ENCODE measurements at places on chromosomes 1 and 21.

DNA sequence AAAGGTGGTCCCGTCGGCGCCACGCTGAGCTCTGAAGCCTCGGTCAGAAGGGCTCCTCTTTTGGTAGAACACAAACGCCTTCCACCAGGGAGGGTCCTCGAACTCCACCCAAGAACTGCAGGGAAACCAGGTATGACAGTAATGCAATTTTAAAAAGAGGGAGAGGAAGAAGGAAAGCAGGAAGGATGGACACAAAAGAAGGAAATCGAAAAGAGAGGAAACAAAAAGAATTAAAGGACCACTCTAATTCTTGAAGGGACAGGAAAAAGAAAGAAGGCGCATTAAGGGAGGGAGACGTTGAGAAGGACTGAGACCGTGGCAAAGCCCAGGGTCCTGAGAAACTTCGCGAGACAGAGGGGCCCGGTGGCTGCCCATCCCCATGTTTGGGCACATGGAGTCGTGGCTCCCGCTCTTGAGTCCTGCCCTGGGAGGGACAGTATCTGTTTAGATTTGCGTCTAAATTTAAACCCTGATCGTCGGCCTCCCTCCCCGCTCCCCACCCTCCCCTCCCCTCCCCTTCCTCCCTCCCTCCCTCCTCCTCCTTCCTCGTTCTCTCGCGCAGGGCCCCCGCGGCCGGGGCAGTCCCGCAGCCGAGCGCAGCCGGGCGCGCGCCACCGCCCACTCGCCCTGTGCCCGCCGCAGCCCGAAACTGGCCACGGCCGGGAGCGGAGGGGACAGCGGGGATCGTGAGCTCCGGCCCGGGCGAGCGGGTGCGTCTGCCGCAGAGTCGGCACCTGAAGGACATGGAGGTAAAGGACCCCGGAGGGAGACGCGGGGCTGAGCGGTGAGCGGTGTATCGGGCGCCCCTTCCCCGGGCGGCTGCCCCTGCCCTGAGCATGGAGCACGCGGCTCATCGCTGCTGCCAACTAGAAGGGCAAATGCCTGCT, at the start of gene RCSD1:
Gene RCSD1 (plus strand): TSS at position 552 of the 887 bp plus-strand sequence. CDS start 192 bp downstream, at position 744.
- peak; percentile 63 for DNase-seq

- DNase-seq = no peak
Measured at GRCh38 chr1:190679454-190679853, 201.8 kb upstream of the BRINP3 start.

- DNase-seq = no peak
Measured at GRCh38 chr1:50521703-50522102, 98.5 kb upstream of the DMRTA2 start.

- no peak for DNase-seq
Measured at GRCh38 chr21:29465546-29465945, 166.8 kb downstream of the BACH1 start.
